Cortex of kidney (tissue), 1 donor: ENCODE measurements at places on chromosomes 6 and 20.

DNA sequence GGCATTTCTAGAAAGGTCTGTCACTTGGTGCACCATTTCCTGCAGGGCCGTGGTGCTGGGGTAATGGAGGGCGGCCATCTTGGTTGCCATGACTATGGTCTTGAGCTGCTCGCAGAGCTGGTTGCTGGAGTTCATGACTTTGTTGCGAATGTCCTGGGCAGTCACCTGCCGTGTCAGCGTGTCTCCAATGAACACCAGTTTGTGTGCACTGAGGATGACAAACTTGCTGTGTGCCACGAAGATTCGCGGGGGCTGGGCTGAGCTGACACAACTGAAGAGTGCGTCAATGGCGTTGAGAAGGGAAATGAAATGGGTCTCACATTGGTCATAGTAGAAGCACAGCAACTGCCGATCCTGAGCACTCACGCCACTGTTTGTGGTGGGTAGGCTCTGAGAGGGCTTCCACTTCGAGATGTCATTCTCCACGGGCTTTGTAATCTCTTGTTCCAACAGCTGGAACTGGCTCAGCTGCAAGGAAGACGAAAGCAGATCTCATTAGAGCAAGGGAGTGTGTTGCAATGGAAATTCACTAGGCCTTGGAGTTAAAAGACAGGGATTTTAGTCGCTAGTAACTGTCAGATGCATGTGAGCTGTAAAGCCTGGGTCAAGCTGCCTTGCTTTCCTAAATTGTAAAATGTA lies 47.1 kb downstream of the NEDD9 start:
- DNase-seq, result no peak

DNA sequence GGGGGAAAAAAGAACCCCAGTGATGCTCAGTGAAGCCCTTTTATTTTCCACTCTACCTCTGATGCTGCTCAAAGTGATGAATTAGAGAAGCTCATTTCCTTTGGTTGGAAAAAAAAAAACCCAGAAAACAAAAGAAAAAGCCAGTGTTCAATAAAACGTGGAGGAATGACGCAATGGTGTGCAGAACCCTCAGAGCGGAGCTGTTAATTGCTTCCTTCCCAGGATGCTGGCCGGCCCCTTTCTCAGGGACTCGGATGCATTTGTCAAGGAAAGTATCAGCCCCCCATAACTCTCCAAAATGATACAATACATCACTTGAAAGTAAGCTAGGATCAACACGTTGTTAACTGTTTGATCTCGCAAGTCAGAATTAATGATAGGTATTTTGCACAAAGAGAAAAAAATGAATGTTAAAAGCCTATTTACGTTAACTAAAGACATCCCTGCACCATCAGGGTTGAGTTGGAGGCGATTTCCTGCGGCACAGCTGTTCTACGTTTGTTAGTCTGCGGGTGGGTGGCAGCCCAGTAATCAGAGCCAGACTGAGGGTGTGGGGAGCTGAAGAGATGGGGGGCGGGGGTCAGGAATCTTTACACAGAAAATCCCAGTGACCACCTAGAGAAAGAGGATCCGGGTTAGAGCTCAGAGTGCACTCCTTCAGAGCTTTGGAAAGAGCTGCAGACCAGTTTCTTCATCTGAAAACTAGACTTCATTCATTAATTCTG lies 132.4 kb downstream of the BMP7 start:
- DNase-seq, result no peak

DNA sequence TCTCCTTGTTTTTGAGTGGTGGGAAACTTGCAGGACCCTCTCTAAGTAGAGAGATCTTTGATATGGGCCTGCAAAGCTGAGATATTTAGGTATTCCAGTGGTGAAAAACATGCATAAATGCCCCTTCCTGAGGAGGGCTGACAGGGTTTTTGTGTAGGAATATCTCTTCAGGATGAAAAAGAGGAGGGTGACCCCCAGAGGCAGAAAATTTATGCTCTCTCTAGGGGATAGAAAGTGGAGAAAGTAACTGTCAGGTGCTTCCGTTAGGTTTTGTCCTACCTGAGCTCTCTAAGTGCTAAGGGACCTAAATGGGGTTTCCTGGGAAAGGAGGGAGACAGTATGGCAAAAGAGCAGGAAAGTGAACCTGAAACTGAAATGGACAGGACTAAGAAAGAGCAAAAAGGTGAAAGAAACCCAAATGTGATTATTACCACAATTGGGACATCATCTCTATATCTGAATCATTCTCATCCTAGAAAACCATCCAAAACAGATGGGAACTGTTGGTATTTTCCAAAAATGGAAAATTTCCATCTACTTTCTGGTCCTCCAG lies 2.0 kb downstream of the COL19A1 start:
- no peak for DNase-seq

- DNase-seq, result no peak
Observed at GRCh38 chr6:165704045-165704748, 41.2 kb upstream of the PDE10A start.

DNA sequence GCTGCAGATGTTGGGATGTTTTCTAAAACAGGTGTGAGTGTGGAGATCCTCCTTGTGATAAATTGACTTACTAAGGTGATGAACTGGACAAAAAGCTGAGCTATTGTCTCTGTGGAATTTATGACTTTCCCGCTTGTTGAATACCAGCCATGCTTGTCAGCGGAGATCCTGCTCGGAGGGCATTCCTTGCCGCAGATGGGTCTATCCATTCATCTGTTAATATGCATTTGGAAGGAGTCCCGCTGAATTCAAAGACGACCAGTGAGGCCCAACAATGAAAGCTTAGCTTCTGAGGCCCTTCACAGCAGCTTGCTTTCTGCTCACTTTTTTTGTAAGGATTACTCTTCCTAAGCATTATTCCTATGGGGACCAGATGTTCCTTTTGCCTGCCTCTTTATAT lies 124.9 kb downstream of the TIAM2 start:
- DNase-seq, result no peak

DNA sequence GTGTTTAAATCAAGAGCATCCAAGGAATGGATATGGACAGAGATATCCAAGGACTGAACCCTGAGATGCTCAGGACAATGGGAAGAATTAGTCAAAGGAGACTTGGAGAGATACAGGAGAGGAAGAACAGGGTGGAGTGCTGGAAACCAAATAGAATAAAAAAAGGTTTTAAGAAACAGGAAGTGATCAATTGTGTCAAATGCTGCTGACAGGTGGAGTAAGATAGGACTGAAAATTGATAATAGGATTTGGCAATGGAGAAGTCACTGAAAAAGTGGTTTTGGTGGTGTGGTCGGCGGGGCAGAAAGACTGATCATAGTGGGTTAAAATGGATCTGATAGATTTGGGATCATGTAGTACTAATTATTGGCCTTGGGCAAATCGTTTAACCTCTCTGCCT lies 37.9 kb upstream of the PNRC1 start:
- DNase-seq, result no peak

DNA sequence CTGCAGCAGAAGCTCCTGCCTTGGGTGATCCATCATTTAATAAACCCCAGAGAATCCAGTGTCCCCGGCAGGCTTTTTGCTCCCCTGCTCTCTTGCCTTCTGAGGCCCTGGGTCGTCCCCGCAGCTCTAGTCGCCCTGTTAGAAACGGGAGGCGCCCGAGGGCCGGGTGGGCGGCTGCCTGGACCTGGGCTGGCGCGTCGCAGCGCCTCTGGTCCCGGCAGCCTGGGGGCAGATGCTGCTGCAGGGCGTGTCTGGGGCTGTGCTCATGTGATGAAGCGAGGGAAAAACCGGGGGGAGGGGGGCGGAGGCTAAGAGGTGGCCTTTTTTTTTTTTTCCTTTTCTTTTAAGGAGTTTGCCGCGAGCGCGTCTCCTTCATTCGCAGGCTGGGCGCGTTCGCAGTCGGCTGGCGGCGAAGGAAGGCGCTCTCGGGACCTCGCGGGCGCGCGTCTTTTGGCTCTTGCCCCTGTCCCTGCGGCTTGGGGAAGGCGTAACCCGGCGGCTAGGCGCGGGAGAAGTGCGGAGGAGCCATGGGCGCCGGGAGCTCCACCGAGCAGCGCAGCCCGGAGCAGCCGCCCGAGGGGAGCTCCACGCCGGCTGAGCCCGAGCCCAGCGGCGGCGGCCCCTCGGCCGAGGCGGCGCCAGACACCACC lies 394 bp downstream of the AKAP12 start:
- DNase-seq, result no peak

DNA sequence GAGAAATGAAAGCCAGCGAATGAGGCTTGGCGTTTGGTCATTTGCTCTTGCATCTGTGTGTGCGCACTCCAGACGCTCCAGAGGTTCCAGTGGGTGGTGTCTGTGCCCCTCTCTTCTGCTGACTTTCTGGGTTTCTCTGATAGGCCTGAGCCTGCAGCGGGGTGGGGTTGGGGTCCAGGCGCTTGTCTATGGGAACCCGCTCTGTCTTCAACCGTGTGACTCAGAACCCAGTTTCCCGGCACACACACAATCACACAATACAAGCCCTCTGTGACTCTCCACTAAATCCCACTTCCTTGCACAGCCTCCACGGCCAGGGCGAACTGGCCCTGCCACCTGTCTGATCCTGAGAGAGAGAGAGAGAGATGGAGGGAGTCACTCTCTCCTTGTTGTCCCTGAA lies 24.6 kb downstream of the RBM38 start:
- DNase-seq, result no peak

GRCh38 chr6:24929242-24929641 lies 6.5 kb downstream of the RIPOR2 start:
- no peak for DNase-seq

DNA sequence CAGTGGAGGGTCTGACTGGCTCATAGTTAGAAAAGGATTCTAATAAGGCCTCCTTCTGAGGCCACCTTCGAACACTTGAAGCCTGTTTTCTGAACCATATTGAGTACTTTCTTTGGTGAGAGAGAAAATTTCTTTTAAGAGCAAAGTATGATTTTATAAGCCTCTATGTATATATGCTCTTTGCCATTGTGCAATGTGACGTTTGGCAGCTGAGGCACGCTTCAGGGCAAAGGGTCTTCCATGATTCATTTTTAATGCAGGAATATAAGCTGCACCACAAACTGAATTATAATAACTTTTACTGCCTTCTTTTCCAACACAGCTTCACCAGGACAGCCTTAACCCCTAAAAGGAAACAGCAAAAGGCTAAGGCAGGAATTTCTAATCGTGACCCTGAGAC lies 154.4 kb downstream of the TTLL2 start:
- no peak for DNase-seq

- DNase-seq, result no peak
Observed at GRCh38 chr6:34497411-34497810, 31.5 kb downstream of the PACSIN1 start.

GRCh38 chr20:61677928-61678327 lies 387.8 kb downstream of the TAF4 start:
- no peak for DNase-seq

- DNase-seq, result no peak
Observed at GRCh38 chr20:54228841-54229240, 21.0 kb downstream of the PFDN4 start.

GRCh38 chr20:11850901-11851300 lies 66.8 kb upstream of the BTBD3 start:
- no peak for DNase-seq

DNA sequence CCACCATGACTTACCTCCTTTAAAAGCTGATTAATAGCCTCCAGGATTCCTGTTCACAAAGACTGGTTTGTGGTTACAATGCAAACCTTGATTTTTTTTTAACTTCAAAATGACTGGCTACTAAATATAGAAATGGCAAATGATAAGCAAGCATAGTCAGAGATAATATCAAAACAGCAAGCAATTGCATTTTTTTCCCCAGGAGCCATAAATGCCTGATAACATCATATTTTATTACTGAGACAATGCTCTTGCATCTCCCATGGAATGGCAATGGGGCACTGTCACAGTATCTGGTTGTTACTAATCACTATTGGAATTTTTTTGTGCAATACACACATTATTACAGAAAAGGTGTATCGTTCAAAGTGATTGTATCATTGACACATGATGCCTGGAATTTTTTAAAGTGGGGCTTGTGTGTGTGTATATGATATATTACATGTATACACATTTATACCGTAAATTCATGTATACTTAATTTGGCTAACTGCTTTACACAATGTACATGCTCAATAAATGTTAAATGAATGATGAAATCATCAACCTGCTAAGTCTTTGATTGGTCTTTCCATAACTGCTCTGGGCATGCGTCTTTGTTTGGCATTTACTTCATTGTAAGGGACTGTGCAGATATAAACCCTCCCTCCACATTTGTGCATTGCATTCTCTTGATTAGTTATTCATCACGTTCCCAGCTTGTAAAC lies 980 bp upstream of the SALL4 start:
- DNase-seq, result no peak

GRCh38 chr6:148761527-148762011 lies 14.7 kb downstream of the UST start:
- DNase-seq, result no peak

DNA sequence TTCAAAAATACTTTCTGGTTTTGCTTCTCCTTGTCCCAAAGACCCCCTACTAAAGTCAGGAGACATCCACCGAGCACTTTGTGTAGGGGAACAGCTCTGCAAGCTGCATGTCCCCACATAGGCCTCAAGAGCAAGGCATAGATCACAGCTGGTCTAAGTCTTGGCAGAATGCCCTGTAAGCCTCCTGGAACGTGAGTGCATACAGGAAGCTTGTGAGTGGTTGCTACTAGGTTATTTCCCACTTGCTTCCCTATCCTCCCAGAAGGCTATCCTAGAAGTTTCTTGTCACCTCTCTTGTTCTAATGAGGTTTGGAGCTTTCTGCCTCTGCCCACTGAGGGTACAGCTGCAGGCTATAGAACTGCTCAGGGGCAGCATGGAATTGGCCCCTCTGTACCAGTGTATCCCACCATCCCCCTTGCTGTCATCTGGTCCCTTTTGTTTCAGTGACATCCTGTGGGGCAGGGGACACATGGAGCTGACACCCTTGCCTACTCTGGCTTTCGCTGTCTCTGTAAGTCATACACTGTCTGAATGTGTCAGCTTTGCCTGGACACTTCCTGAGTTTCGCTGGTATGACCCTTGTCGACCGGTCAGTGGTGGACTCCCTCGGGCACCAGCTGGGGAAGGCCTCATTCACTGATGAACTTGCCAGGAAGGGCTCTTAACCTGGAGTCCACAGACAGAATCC lies 35.6 kb upstream of the KCNK16 start:
- DNase-seq, result no peak

- DNase-seq, result no peak
Observed at GRCh38 chr6:88105741-88106340, 58.2 kb downstream of the SPACA1 start.

DNA sequence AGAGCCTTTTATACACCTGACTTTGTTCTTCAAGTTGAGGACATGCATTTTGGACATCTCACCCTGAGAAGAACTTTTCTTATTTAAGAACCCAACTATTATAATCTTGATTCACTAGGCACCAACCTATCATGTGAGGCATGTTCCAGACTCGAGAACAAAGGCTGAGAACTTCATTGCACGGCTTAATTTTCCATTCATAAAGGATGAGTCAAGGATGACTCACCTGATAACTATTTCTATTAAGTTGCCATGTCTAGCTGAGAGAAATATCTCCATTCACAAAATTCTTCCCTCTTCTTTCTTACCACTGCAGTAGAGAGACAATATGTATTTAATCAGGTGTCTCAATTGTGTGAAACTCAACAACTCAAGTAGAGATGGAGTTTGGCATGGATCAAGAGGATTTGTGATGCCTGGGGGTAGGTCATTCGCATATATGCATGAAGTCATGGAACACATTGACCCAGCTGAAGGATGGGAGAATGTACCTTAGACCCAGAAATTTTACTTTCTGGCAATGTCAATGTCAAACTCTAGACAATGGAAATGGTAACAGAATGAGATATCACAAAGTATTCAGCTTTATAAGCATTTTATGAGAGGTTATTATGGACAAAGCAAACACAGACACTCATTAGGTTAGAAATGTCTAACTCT lies 208.7 kb upstream of the PRND start:
- DNase-seq, result no peak

GRCh38 chr6:78597966-78598365 lies 269.4 kb upstream of the IRAK1BP1 start:
- no peak for DNase-seq

- no peak for DNase-seq
Observed at GRCh38 chr20:35776513-35777101, 4.8 kb downstream of the PHF20 start.
